ENCODE measurements at places on chromosomes 4 and X.

DNA sequence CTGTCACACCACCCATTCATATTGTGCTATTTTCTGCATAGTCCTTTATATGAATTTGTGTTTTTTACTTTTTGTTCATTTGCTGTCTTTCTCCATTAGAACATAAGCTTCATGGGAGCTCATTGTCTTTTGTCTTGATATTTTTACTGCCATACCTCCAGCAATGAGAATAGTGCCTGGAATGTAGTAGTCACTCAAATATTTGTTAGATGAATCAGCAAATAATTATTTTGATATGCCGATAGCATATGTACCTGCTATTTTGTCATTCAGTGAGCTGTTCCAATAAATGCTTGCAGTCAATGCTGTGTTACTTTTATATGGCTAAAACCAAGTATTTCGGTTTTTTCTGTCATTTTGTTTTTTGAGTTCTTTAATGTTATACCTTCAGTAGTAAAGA is 43.5 kb upstream of the SLC25A31 start:
- peak; percentile 32 for ATAC-seq

- peak; percentile 15 for ATAC-seq
Observed at GRCh38 chr4:109703664-109704361, 568 bp upstream of the CASP6 start.

- no peak for ATAC-seq
Observed at GRCh38 chr4:175035905-175036304, 117.7 kb downstream of the ADAM29 start.

GRCh38 chrX:916230-916599 is 285.6 kb downstream of the SHOX start:
- ATAC-seq = no peak

- ATAC-seq = no peak
Observed at GRCh38 chr4:189302719-189303118, 638.0 kb upstream of the FRG1 start.

GRCh38 chr4:173448608-173449379 is 49.9 kb upstream of the SCRG1 start:
- peak; percentile 53 for ATAC-seq

DNA sequence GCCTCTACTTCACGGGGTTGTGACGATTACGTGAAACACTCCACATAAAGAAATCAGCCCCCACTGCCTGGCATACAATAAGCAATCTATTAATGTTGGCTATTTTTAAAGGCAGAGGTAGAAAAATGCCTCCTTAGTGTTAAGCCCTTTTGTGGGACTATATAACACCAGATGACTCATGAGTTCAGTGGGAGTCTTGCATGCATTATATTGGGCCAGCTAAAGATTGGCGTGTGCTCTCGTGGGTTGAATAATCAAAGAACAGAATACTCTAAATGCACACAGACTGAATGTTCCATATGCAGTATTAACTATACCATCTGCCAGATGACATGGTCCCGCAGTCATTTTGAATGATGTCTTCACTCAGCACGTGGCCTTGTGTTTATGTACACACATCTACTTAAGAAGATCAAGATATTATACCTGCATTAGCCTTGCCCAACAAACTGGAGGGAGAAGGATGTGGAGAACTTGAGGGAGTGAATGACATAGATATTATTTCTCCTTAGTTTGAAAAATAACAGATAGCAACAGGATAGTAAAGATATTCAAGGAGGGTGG is 85.0 kb upstream of the MYOZ2 start:
- no peak for ATAC-seq

- no peak for ATAC-seq
Observed at GRCh38 chr4:507745-508512, 8.9 kb downstream of the PIGG start.

DNA sequence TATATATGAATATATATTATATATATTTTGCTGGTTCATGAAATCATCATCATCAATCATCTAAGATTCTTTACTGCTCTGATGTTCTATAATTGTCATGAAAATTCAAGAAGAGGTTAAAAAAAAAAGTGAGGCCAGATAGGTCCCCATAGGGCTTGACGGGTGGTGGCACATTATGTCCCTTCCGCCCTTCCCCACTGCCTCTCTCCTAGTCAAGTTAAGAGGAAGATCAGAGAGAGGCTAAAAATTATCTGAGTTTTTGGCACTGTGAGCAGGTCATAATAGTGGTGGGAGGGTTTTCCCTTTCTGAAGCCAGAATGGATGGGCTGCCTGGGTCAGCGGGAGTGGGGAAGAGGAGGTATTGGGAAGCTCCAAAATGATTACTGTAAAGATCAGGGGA is 5.4 kb downstream of the SYNPO2 start:
- no peak for ATAC-seq

DNA sequence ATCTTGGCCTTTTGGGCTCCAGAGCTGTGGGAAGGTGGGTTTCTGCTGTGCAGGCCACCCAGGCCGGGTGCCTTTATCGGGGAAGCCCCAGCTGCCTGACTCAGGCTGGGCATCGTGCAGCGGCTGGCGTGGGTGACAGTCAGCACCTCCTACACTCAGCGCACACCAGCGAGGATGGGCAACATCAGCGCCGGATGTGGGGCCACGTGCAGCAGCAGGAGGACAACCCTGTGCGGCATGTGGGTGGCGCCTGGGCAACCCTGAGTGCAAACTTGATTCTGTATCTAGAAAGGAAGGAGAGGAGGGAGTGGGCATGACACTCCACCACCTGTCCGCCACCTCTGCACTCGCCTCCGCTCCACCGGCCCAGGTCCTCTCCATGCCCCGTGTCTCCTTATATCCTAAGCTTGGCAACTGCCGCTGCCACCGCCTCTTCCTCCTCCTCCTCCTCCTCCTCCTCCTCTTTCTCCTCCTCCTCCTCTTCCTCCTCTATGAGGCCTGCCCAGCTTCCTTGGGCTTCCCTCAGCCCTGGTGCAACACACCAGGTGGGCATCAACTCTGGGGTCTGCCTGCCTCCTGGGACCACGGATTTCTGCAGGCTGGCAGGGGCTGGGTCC is 107.4 kb upstream of the AFAP1 start:
- no peak for ATAC-seq

DNA sequence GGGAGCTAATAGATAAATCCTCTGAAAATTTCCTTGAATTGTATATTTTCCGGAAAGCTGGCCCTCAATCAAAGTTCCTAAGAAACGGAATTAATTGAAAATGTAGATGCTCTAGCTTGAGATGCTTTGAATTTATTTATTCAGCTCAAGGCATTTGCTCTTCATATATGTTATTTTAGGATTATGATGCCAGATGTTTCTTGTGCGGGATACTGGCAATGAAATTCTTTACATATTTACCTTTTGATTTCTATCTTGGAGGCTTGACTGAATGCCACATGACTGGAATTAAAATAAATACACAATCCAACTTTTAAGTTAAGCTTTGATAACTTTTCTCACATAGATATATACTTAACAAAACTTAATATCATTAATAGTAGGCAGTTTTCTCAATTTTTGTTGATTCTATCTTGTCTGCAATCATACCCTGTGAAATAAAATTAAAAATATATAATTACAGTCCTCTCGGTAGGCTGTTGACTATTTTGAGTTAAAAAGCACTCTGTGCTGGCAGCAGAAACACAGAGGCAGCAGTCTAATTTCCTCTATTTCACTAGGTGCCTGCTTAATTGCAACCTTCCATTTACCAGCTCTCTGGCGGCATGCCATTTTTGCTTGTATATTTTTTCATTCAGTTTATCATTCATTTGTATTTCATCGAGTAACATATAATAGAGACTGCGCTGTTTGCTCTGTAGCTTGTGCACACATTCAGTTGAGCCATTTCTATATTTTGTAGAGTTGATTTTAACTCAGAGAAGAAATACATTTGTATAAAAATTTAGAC is 991.5 kb downstream of the ADGRL3 start:
- ATAC-seq = no peak

DNA sequence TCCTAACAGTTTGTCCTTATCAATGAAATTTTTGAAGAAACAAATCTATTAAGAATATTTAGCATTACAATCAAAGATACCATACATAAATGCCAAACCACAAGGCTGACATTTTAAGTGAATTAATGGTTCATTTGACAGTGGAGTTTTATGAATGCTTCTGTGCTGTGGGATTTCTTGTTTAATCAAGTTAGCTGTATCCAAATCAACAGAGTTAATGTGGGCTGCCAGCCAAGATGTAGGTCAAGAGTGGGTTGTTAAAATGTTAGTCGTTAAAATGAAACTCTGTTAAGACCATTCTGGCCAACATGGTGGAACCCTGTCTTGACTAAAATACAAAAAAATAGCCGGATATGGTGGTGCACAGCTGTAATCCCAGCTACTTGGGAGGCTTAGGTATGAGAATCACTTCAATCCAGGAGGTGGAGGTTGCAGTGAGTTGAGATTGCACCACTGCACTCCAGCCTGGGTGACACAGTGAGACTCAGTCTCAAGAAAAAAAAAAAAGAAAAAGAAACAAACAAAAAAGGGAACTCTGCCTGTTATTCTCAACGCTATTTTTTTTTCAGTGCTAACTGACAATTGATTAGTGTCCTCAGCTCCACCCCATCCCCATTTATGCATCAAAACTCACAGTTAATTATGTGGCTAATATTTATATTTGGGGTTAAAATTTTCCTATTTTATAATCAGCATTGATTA is 20.2 kb downstream of the GPAT3 start:
- ATAC-seq = no peak

DNA sequence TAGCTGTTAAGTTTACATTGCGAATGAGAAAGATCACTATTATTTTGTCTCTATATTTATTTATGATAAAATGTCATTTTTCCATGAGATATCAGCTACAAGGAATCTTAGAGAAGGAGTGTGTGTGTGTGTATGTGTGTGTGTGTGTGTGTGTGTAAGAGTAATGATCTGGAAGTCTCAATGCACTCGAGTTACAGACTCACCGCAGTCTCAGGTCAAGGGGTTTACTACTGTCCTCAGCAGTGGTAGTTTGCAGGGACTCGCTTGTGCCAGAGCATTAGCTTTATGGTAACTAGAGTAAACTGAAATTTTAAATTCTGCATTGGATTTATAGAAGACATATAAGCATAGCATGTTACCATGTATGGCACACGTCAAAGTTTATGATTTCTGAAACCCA is 30.8 kb downstream of the LRP2BP start:
- no peak for ATAC-seq

GRCh38 chr4:38185406-38186144 is 225.4 kb downstream of the PTTG2 start:
- ATAC-seq = no peak

GRCh38 chr4:244471-244870 is 60.8 kb downstream of the ZNF732 start:
- ATAC-seq = no peak

GRCh38 chr4:6499238-6499600 is 26.8 kb upstream of the PPP2R2C start:
- ATAC-seq = no peak

DNA sequence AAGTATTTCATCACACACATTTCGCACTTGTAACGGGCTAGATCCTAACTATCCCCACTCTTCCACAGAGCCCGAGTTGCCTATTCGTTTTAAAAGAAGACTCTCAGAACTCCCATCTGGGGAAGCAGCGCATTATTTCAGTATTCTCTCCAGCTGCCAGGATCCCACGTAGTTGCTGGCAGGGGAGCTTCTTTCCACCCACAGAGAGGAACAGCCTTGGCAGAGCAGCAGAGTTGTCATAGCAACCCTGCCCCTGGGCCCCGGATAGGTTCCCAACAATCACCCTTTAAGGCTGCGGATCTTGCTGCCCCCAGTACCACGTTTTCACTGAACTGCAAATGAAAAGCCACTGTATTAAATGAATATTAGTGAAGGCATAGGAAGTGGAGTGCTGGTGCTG is 106.7 kb downstream of the GPM6A start:
- ATAC-seq = no peak

DNA sequence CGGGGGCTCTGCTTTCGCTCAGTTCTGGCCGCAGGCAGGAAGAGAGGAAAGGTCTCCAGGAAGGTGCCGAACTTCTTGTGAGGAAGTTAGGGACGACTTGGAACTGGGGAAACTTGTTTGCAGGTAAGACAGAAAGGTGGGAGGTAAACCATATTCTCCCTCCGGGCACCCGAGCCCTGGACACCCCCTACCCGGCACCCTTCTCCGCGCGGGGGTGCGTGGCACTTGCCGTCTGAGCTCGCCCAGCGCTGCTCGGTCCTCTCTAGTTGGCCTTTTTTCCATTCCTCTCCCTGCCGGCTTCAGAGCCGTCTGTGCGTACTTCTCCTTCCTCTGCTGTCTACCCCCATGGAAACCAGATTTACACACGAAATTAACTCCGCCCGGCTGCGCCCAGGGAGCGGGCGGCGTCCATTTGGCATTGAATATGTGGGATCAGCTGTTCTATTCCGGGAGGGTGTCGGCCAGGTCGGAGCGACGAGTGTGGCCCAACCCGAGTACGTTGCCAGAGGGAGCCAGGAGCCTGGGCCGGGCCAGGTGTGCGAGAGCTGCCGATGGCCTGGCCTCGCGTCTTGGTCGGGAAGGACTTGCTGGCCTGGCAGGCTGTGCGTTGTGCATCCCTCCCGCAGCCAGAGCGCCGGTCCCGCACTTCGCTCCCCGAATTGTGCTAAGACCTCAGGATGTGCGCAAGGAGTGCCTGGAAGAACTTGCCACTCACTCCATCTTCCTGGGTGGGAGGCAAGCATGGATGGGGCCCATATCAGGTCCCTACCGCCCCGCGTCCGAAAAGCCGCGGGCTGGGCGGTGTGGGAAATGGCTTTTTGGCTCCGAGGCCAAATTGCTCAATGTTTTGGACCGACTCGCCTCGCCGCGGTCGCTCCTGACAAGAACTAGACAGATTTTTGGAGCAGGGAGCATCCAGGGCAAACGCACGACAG is 1.7 kb downstream of the PDGFRA start:
- ATAC-seq = no peak

GRCh38 chr4:163590619-163591264 is 96.3 kb downstream of the TMA16 start:
- ATAC-seq = no peak

DNA sequence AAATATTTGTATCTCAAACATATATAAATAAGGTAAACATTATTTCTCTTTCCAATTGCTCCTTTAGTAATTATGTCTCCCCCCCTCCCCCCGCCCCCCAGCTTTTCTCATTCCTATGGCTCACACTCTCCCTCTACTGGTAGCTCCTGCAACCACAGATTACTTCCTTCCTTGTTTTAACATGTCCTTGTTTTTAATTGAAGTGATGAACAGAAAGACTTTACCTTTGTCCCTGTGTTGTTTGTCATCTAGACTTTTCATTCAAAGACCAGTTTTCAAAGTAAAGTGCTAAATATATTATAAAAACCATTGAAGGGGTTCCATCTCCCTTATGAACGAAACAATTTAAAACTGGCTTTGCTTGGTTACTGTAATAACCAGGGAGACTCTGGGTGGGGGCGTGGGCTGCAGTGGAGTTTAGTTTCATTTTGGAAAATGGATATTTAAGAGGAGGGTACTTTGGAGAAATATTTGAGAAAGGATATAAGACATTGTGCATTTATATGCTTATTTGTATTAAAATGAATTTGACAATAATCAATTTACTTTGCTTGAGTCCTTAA is 352.9 kb downstream of the RAPGEF2 start:
- ATAC-seq = peak; percentile 83

Measured in SK-N-SH treated with all-trans-retinoic acid at 6 μM for 48 hours (cell line).